ENCODE measurements at places on chromosomes 3 and 15.

DNA sequence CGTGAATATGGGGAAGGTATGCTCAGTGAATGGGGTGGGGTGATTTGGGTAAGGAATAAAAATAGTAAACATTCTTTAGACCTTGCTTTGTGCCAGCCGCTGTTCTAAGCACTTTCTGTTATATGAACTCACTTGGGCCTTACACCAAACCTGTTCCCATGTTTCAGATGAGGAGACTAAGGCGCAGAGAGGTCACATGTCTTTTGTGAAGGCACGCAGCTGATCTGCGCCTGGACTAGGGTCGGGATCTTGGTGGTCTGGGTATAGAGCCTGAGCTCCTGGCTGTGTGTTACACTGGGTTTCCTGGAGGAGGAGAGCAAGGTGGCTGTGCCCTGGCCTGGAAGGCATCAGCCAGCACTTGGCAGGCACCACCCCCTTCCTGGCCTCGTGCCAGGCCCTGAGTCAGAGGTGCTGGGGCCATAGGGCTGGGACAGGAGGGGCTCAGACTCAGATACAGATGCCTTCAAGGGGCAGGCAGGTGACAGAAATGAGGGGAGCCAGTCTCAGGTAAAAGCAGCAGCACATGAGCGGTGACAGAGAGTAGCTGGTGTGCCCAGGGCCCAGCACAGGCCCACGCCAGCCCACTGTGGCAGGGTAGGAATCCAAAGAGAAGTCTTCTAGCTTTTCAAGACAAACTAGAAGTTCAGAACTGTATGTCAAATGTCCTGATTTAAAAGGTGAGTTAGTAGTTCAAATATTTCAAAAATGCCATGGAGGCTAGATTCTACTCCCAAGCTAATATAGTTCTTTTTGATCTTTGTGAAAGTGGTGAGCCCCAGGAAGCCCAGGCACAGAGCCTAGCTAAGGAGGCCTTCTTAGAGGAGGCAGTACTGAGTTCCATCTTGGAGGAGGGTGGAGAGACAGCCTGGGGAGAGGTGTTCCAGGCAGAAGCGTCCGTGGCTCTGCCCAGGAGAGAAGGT, 83.1 kb downstream of the DNAJB8 start:
- peak; percentile 53 for DNase-seq

GRCh38 chr3:59514865-59515482, 465.1 kb upstream of the CFAP20DC start:
- no peak for DNase-seq

- DNase-seq: no peak
Measured at GRCh38 chr15:73273181-73274002, 95.4 kb downstream of the HCN4 start.

DNA sequence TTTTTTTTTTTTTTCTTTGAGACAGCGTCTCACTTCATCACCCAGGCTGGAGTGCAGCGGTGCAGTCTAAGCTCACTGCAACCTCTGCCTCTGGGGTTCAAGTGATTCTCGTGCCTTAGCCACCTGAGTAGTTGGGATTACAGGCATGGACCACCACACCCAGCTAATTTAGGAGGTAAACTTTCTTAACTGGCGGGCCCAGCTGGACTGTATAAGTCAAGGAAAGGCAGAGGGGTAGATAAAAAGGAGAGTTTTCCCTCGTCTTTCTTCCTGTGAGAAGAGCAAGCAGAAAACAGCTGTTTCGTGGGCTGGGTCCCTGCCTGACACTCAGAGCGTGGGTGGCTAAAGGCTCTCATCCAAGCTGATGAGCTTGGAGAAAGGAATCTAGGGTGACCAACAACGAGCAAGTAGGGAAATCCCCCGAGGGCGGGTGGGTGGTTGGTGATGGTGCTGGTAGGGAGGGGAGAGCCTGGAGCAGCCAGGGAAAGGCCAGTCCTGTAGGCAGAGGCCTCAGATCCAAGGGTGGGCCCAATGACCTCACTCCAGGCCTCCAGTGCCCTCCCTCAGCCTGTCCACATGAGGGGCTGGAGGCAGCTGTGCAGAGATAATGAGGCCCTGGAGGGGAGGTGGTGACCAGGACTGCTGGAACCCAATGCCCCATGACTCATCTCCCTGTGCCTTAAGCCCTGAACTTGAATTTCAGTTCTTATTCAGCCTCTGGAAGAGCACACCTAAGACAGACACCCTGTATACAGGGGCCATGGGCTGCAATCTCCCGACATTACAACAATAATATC, 43.1 kb upstream of the LIMD1 start:
- DNase-seq: peak; percentile 87

GRCh38 chr15:73755481-73755880, 2.3 kb upstream of the INSYN1 start:
- no peak for DNase-seq

DNA sequence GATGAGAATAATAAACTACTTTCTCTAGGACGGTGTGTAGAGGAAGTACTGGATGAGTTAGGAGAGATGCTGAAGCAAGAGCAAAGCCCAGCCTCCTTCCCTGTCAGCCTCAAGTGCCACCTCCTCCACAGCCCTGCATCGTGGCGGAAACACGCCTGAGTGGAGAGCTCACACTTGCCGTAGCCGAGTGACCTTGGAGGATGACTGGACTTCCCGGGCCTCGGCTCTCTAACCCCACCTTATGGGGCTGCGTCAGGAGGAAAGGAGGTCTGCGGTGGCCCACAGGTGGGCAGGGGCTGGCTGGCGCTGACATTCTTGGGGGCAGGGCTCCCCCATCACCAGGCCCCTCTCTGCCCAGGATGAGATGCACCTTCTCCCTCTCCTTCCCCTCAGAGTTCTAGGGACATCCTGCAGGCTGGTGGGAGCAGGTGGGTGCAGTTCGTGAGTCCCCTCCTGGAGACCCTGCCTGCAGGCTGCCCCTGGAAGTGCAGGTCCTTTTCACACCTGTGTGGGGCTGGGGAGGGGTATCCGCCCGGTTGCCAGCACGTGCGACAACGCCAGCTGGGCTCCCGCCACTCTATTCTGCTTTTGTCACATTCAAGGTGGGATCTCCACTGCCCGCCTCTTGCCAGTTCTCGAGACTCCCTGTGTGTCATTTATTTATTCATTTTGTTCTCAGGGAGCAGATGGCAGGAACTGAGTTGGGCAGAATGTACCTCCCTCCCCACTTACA, 175.2 kb downstream of the MEGF11 start:
- no peak for DNase-seq

DNA sequence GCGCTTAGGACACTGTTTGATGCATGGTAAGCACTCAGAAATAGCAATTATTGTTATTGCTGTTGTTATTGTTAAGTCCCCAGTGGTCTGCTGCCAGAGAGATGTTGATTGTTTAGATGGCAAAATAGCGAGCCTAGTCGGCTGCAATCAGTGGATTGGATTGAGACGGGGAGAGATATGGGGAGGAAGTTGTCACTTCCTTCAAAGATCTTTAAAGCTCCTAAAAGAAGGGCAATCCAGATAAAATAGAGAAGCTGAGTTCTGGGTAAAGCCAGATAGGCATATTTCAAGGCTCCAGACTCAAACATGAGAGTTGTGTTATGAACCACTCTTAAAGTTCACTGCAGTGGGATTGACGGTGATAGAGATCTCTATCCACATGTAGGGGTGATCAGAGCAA, 64.5 kb downstream of the RYR3 start:
- DNase-seq: no peak
